ENCODE measurements at places on chromosomes 1 and 21. TPM values are rescaled to one million over a fixed set of nuclear protein-coding genes. Genes with fewer than 3 reads are reported as not detected.

Gene TTC34
- total RNA-seq, result 8.0 TPM

Gene PTGFRN
- 5.6 TPM for total RNA-seq

Gene C4BPA
- not detected for total RNA-seq

Gene ATP1A2
- total RNA-seq, result not detected

Gene G0S2
- not detected for total RNA-seq

Gene ACOT11
- 1.2 TPM for total RNA-seq

Gene FMN2
- total RNA-seq, result not detected

Gene ADORA3
- 0.66 TPM for total RNA-seq

Gene PRAMEF17
- total RNA-seq, result not detected

Gene OR2G6
- not detected for total RNA-seq

Gene PRELP
- total RNA-seq, result not detected

Gene TNNT2
- total RNA-seq, result not detected

Gene RHCE
- total RNA-seq, result 1.0 TPM

Gene CCDC24
- 2.1 TPM for total RNA-seq

Gene ECM1
- total RNA-seq, result 2.4 TPM

Gene AXDND1
- not detected for total RNA-seq

Gene JAK1
- total RNA-seq, result 241 TPM

Gene SDF4
- total RNA-seq, result 75.8 TPM

Gene TFF1
- not detected for total RNA-seq

Gene H6PD
- 26.5 TPM for total RNA-seq

Gene ATPAF1
- total RNA-seq, result 17.3 TPM

Gene CASQ1
- not detected for total RNA-seq

Gene THEM4
- total RNA-seq, result 140 TPM

Gene FAM72B
- total RNA-seq, result 17.8 TPM

Gene SDC3
- total RNA-seq, result 0.32 TPM

Gene BMP8B
- total RNA-seq, result 0.16 TPM

Gene RUSC1
- total RNA-seq, result 15.7 TPM

Gene BGLAP
- total RNA-seq, result 7.4 TPM

Gene FCRL6
- total RNA-seq, result 3.4 TPM
